ENCODE measurements at places on chromosomes 7 and 10.

DNA sequence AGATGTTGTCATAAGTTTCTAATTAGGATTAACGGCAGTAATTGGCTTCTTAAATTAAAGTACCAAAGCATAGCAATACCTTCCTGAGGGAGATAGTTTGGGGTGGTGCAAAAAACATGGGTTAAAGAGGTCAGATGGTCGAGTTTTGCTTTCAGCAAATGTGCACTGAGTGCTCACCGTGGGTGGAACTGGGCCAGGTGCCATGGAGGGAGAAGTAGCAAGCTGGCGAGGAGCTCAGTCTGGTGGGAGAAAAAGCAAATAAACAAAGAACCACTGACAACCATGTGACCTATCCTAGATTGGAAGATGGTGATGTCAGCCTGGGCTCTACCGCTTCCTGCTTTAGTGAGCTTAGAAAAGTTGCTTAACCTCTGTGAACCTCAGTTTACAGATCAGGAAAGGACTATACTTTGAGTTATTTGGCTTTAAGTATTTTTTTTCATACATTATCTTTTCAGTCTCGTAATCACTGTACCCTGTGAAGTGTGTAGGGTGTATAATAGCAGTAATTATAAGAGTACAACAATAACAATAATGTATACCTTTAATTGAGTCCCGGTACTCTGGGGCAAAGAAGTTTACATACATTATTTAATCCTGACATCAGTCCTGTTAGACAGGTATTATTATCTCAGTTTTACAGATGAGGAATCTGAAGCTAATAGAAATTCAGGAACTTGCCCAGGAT lies 69.0 kb upstream of the PDCD4 start:
- no peak for DNase-seq

GRCh38 chr7:108004220-108005142 lies 1.5 kb upstream of the LAMB1 start:
- no peak for DNase-seq

GRCh38 chr10:72264536-72264935 lies 9.2 kb upstream of the DDIT4 start:
- DNase-seq, result no peak

GRCh38 chr10:6153845-6154244 lies 48.9 kb upstream of the PFKFB3 start:
- no peak for DNase-seq

- DNase-seq, result no peak
Observed at GRCh38 chr10:120584786-120585185, 127.8 kb downstream of the PLPP4 start.

- DNase-seq, result no peak
Observed at GRCh38 chr10:96683065-96683464, 37.2 kb downstream of the PIK3AP1 start.

- DNase-seq, result no peak
Observed at GRCh38 chr7:7793249-7793648, 74.8 kb upstream of the RPA3 start.

- DNase-seq, result no peak
Observed at GRCh38 chr7:10718768-10719167, 254.9 kb upstream of the PHF14 start.

Measured in activated CD4-positive, alpha-beta T cell treated with anti-CD3 and anti-CD28 coated beads for 24 hours (primary cell).